ENCODE measurements at places on chromosomes 13 and 19.

DNA sequence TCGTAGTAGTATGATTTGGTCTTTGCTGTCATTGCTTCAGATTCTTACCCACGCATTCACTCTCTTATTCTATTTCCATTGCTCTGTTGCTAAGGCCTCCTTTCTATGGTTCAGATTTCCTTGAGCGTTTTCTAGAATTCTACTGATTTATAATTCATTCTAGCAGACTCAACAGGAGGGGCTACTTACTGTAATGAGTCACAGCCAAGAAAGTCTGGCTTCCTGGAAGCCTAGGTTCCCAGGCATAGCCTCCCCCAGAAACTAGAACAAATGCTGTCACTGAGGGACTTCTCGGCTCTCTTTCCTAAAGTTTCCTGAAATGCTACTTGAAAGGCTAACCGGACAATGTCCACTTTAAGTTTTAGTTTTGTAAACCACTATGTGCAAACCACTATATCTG, 47.7 kb upstream of the SPATA13 start:
- DNase-seq = no peak

GRCh38 chr19:14818588-14818987, 16.4 kb downstream of the OR7A5 start:
- no peak for DNase-seq

DNA sequence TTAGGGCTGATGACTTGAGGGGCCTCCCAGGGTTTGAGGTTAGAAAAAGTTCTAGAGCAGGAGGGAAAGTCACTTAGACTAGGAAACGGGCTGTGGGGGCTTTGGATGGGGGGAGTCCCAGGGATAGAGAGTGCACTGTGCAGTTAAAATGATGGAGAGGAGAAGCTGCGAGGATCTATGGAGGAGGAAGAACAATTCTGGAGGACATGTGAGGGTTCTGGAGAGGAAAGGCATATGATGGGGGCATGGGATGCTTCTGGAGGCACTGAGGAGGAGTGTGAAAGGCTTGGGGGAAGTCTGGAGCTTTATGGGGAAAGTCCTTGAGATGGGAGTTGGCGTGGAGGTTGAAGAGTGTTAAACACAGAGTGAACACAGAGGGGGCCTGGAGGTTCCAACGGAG, 2.2 kb downstream of the KCNC3 start:
- DNase-seq = no peak

DNA sequence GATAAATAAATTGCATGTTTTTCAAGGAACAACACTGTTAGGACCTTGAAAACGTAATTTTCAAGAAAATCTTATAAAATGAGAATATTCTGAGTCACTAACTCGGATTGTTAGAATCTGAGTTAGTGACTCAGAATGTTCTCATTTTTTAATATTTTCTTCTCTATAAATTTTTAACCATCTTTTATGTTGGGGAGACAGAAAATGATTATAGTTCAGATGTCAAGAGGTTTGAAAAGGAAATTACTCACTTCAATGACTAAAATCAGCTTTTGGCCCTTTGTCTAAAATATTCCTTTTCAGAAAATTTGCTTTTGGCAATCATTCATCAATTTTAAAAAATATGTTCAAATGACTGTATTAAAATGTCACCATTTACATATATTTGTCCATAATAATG, 264.2 kb upstream of the EDNRB start:
- DNase-seq = no peak

GRCh38 chr19:5921516-5922160, 7.6 kb downstream of the CAPS start:
- DNase-seq = no peak
